ENCODE measurements at places on chromosomes 5 and 9. TPM values are rescaled to one million over a fixed set of nuclear protein-coding genes. Genes with fewer than 3 reads are reported as not detected.

DNA sequence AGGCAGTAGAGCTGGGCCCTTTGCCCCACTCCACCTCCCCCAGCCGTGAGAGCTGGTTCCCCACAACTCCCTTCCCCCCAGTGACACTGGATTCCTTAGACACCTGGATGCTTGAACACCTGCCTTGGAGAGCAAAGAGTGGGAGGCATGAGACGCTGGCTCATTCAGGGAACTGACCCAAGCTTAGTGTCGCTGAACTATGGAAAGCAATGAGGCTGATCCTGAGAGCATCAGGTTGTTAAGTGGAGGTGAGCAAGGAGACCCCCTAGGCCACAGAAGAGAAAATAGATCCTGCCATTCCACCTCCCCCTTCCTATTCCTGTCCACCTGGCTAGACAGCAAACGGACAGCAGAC is 2.0 kb downstream of the CCL19 start:
- no peak for DNase-seq

DNA sequence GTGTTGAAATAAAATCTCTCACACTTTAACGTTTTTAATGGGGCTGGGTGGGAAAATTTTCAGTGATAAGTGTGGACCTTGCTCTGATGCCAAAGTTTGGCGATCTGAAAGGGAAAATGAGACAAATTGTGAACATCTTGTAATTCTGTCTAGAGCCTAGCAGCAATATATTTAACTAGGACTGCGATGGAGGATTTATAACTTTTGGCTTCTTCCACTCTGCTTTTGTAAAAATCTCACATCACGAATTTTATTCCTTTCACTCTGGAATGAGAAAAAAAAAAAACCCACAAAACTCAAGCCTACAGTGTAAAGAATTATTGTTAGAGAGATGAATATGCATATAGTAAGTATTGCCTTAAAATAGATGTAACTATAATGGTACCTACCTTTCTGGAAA is 19.9 kb downstream of the CCNH start:
- DNase-seq: no peak

DNA sequence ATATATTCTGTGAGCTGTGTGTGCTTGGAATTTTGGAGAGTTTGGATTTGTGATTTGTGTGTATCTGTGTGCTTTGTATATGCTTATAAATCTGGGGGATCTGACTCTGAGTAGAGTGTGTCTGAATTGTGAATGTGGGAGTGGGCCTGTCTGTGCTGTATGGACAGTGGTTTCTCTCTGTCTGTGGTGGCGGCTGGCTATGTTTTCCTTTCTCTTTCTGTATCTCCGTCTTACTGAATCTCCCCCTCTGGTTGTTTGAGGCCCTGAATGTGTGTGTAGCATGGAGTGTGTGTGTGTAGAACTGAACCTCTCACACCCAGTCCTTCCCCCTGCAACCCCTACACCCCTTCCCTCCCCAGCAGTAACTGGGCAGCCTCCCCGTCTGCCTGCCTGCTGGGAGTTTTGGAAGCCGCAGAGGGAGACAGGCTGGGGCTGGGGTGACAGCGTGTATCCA is 4.7 kb downstream of the CXXC5 start:
- DNase-seq: no peak

BARHL1 gene
- not detected for total RNA-seq

- DNase-seq: no peak
Measured at GRCh38 chr5:80592761-80593160, 22.7 kb upstream of the ANKRD34B start.

GRCh38 chr5:81506900-81507588 is 113.1 kb upstream of the ACOT12 start:
- no peak for DNase-seq

DNA sequence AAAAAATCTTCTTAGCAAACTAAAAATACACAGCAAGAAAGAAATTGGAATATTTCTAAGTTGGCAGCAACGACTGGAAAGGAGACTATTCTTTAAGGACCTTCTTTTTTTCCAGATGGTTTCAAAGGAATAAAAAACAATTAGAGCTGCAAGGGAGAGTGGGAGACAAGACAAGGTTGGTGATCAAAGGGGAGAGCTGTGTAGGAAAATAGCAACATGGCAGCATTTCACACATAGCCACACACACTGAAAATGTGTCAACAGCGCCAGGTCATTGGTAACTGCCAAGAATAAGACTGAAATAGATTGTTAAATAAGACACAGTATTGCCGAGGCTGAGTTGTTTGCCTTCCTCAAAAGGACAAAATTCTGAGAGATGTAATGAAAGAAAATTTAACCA is 88.1 kb upstream of the TLE1 start:
- DNase-seq: no peak

DNA sequence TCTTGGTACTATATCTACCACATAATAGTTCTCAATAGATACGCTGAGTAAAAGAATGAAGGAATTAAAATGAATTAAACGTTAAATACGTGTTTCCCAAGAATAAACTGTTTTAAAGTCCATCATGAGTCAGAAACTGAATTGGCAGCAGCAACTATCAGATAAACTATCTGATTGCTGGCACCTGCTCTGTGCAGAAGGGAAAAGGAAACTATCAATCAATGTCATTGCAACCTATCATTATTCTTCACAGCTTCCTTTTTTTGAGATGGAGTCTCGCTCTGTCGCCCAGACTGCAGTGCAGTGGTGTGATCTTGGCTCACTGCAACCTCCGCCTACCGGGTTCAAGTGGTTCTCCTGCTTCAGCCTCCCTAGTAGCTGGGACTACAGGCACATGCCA is 8.8 kb upstream of the WDR36 start:
- no peak for DNase-seq

C9 gene
- total RNA-seq: 0.19 TPM

- DNase-seq: no peak
Measured at GRCh38 chr9:122339579-122339978, 31.2 kb upstream of the PTGS1 start.

- DNase-seq: no peak
Measured at GRCh38 chr5:120252839-120253238, 211.3 kb upstream of the PRR16 start.

NEURL1B gene
- total RNA-seq: 38.6 TPM

DNA sequence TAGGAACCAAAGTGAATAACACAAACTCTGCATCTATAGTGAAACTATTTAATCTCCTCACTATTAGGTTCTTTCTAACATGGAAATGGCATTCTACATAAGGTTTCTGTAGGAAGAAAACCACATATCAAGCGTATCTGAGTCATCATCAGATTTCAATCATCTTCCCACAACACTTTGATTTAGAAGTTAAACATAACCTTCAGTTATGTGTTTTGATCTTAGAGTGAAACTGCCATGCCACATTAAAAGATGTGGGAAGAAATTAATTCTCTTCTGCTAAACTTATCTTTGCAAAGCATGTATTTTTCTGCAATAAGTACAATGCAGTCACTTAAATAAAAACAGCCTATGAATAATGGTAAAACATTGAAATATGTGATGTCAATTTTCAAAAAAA is 55.0 kb downstream of the MEF2C start:
- no peak for DNase-seq

- no peak for DNase-seq
Measured at GRCh38 chr5:169950333-169950732, 30.0 kb downstream of the INSYN2B start.

- DNase-seq: no peak
Measured at GRCh38 chr5:159402856-159403255, 72.6 kb upstream of the IL12B start.

GFPT2 gene
- total RNA-seq: 83.3 TPM

ANKRD18A gene
- 0.09 TPM for total RNA-seq

GRCh38 chr5:31593665-31594064 is 45.3 kb upstream of the PDZD2 start:
- DNase-seq: no peak

- DNase-seq: no peak
Measured at GRCh38 chr9:134410071-134410834, 84.0 kb downstream of the RXRA start.

- no peak for DNase-seq
Measured at GRCh38 chr5:138745268-138745667, 8.0 kb upstream of the CTNNA1 start.

FOXE1 gene
- not detected for total RNA-seq

DNA sequence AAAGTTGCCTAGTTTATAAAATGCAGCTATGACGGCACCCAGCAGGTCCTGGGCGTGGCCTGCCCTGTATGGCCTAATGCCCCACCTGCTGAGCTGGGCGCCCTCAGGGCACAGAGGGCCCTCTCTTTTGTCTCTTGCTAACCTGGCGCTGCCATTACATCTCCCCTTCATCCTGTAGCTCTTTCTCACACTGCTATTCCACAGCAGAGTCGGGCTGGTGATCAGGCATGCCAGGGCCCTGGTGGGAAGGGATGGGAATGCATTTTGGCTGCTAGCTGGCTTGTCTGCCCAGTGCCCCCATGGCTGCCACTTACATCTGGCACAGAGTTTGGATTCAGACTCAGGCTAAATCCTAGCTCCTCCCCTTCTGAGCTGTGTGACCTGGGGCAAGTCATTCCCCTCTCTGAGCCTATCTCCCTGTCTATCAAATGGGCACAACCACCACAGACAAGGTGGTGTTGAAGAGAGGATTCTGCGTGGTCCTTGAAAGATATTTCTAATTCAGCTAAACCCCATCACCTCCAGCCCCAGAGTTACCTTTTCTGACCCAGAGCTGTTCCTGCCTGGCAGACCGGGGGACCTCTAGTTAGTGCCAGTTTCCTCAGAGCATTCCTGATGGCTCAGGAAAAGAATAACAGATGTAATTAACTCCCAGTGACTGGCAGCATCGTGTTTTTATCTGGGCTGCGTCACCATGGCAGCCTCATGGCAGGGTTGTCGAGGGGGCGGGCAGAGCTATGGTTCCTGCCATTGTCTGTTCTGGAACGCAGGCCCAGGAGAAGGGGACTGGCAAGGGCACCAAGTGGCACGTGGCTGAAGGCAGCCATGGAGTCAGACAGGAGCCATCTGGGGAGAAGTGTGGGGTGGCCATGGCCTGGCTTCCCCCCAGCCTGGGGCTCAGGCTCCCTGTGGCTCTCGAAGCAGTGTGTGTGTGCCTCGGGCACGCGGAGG is 6.3 kb downstream of the PRR7 start:
- no peak for DNase-seq

- no peak for DNase-seq
Measured at GRCh38 chr9:134376386-134377142, 50.3 kb downstream of the RXRA start.

GRCh38 chr5:174198541-174198940 is 153.0 kb downstream of the NSG2 start:
- DNase-seq: no peak

DNA sequence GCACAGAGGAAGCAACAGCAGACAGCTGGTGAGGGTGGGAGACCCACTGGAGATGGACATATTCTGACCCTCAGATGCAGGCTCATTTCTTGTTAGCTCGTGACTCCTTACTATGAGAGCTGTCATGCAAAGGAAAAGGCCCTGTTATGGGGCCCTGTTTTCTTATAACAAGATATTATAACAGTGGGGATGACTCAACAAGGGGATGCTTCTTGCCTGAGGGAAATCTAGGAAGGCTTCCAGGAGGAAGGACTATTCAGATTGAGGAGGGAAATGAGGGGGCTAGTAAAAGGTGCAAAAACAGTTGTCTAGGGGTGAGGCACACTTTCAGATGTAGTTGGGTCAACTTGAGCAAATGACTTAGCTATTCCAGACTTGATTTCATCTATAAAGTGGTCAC is 83.0 kb downstream of the DAB2IP start:
- no peak for DNase-seq

DNA sequence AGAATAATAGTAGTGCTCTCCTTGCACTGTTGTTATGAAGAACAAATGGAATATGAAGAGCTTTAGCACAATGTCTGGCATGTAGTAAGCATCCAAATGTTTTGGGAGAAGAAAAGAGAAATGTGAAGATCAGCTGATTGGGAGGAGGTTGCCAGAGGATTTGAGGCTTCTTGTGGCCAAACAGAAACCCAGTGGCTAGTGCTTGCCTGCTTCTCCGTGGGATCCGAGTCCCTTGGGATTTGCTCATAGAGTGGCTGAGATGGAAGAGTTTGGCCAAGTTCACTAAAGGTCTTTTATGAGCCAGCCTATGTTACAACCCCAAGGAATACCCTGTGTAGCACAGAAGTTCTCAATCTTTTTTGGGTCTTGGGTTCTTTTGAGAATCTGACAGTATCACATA is 86.0 kb downstream of the ANGPTL2 start:
- DNase-seq: no peak

DNA sequence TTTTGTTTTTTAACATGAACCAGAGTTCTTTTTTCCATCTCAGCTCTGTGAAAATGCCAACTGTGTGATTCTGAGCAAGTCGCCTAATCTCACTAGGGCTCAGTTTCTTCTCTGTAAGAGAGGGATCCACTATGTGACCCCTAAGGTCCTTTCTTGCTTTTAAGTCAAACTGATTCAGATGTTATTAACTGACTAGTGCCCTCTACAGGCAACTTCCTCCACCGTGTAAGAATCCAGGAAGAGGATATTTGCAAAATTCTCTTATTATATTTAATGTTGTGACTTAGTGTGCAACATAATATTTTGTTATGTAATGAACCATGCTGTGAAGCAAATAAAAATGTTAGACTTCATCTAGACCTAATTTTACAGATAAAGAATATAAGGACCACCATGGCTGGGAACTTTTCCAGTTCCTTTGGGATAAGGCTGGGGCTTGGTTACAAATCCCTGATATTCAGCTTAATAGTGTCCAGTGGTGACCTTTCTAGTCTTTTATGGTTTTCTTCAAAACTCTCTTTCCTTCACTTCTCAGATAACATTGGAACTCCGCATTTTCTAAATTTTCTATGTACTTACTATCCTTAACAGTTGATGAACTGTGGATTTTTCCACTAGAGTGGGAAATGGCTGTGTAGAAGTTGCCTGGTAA is 244.7 kb downstream of the PIK3R1 start:
- DNase-seq: no peak

CTNNAL1 gene
- 67.8 TPM for total RNA-seq

DNA sequence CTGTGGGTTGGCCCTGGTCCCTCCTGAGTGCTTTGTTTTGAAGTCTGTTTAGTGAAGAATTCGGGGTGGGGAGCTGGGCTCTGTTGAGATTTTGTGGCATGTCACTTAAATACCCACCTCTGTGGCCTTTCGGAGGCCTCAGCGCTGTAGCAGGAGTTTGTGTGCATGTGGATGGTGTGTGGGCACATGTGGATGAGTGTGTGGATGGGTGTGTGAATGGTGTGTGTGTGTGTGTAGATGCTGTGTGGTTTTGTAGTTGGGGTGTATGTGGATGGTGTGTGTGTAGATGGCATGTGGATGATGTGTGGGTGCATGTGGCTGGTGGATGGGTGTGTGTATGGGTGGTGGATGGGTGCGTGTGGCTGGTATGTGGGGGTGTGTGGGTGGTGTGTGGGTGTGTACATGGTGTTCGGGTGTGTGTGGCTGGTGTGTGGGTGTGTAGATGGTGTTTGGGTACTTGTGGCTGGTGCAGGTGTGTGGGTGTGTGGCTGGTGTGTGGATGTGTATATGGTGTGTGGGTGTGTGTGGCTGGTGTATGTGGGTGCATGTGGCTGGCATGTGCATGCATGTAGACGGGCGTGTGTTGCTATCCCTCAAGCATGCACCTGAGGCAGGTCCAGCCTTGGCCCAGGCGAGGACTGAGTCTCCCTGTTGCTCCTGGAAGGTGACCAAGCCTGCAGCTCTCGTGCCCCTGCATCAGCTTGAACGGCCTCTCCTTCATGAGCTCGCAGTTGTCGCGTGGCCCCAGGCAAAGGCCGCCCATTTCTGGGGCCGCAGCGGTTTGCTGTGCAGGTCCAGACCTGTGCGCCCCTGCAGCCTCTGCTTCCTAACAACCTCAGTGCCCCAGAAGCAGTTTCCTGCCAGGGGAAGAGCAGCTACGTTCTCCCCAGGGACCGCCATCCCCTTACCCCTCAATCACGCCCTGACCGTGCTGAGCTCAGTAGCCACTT is 54.0 kb upstream of the FCN2 start:
- DNase-seq: no peak

LTC4S gene
- 19.7 TPM for total RNA-seq

TMEM232 gene
- 2.4 TPM for total RNA-seq

- no peak for DNase-seq
Measured at GRCh38 chr5:104178066-104178465, 615.5 kb upstream of the NUDT12 start.

All from posterior vena cava (tissue), 2 donors.